ENCODE measurements at places on chromosomes 11 and 22. TPM values are rescaled to one million over a fixed set of nuclear protein-coding genes. Genes with fewer than 3 reads are reported as not detected.

The MMP27 gene
- not detected for total RNA-seq

GRCh38 chr11:1453611-1454034 lies 33.0 kb downstream of the MOB2 start:
- no peaks in the 10 kb centered on the region for H3K36me3 ChIP-seq
- DNase-seq = no peak
- H3K27ac ChIP-seq = no peak overlapping the region
- peaks cover 6% of the 10 kb centered on the region for H3K4me1 ChIP-seq

DNA sequence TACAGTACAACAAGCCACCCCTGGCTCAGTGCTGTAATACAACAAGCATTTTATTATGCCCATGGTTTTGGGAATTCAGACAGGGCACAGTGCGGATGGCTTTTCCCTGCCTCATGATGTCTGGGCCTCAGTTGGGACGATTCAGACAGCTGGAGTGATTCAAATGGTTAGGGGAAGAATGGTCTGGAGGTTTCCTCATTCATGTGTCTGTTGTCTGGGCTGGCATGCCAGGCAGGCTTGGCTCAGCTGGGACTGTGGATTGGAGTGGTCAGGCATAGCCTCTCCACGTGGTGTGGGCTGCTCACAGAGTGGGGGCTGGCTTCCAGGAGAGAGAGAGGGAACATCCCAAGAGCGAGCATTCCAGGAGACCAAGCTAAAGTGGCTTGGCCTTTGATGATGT lies 164.4 kb downstream of the C11orf91 start:
- H3K36me3 ChIP-seq = no peaks in the 10 kb centered on the region
- no peak overlapping the region for H3K4me3 ChIP-seq
- no peak overlapping the region for H3K27ac ChIP-seq
- no peak for DNase-seq
- H3K4me1 ChIP-seq = peaks cover 8% of the 10 kb centered on the region
- no peaks in the 10 kb centered on the region for H3K27me3 ChIP-seq

- peaks cover 1% of the 10 kb centered on the region for H3K4me1 ChIP-seq
- H3K27ac ChIP-seq = no peak overlapping the region
- DNase-seq = no peak
- H3K27me3 ChIP-seq = no peaks in the 10 kb centered on the region
These were observed 88.4 kb downstream of the CDKN1C start for GRCh38 chr11:2797121-2797711.

DNA sequence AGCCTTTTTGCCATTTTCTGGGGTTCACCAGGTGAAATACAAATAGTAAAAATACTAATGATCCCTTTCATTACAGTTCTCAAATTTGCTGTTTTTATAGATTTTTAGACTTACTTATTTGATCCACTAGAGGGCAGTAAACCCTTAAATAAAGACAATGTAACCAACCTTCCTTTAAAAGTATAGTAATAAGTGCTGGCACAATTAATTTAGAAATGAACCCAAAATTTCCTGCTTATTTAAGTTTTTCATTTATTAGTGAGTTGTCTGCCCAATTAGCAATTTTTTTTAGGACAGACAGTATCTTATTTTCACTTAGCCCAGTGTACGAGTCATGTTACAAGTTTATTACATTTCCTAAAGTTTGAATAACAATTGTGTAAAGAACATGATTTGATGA lies 4.7 kb downstream of the DDIAS start:
- no peak overlapping the region for H3K4me3 ChIP-seq
- no peaks in the 10 kb centered on the region for H3K36me3 ChIP-seq
- H3K4me1 ChIP-seq = peaks cover 8% of the 10 kb centered on the region
- no peak overlapping the region for H3K27ac ChIP-seq
- peak; percentile 57 for DNase-seq

- H3K27ac ChIP-seq = no peak overlapping the region
- no peak overlapping the region for H3K4me3 ChIP-seq
- no peaks in the 10 kb centered on the region for H3K36me3 ChIP-seq
- no peaks in the 10 kb centered on the region for H3K27me3 ChIP-seq
- no peaks in the 10 kb centered on the region for H3K4me1 ChIP-seq
These were observed 75.3 kb upstream of the CREB3L1 start for GRCh38 chr11:46202149-46202548.

The PYGM gene
- 6.1 TPM for total RNA-seq

The INPP5J gene
- not detected for total RNA-seq

The XKR3 gene
- total RNA-seq = not detected

The RNF141 gene
- 11.7 TPM for total RNA-seq

The ISX gene
- not detected for total RNA-seq

GRCh38 chr22:19807161-19807913 lies 46.8 kb downstream of the TBX1 start:
- H3K27me3 ChIP-seq = no peaks in the 10 kb centered on the region
- peaks cover 11% of the 10 kb centered on the region for H3K4me1 ChIP-seq
- no peak overlapping the region for H3K4me3 ChIP-seq
- DNase-seq = no peak

The SART1 gene
- 103 TPM for total RNA-seq

The FZD4 gene
- 0.11 TPM for total RNA-seq

DNA sequence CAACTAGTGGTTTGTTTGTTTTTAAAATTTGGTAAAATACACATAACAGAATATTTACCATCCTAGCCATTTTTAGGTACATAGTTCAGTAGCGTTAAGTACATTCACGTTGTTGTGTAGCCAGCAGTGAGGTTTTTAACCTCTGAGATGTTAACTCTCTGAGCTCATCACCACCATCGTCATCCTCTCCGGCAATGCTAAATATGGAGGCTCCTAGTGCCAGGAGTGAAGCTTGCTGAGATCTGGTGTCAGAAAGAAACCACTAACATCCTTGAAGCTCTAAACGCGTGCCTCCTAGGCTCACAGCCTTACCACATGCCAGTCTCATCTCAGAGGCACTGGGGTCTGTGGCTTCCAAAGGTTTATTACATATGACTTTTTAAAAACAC lies 330.2 kb upstream of the B3GAT1 start:
- H3K36me3 ChIP-seq = no peaks in the 10 kb centered on the region
- H3K4me1 ChIP-seq = no peaks in the 10 kb centered on the region
- no peaks in the 10 kb centered on the region for H3K27me3 ChIP-seq
- no peak for DNase-seq
- H3K4me3 ChIP-seq = no peak overlapping the region
- H3K27ac ChIP-seq = no peak overlapping the region

- H3K4me1 ChIP-seq = peaks cover 14% of the 10 kb centered on the region
- no peaks in the 10 kb centered on the region for H3K36me3 ChIP-seq
- peak overlapping the region; percentile 70 for H3K27ac ChIP-seq
- no peak for DNase-seq
- peak overlapping the region; percentile 75 for H3K4me3 ChIP-seq
These were observed 496 bp upstream of the TRAF6 start for GRCh38 chr11:36510594-36510942.
